ENCODE measurements at places on chromosomes 12 and 14. TPM values are rescaled to one million over a fixed set of nuclear protein-coding genes. Genes with fewer than 3 reads are reported as not detected.

Gene WBP11
- total RNA-seq, result 14.8 TPM

Gene GPX2
- total RNA-seq, result 14.3 TPM

Gene CACNB3
- 6.7 TPM for total RNA-seq

Gene KRT85
- not detected for total RNA-seq

Gene KRT6A
- total RNA-seq, result not detected

GRCh38 chr14:82905762-82906161 is 1372.1 kb upstream of the SEL1L start:
- H3K27ac ChIP-seq, result no peak overlapping the region
- no peak overlapping the region for H3K4me3 ChIP-seq
- H3K27me3 ChIP-seq, result no peaks in the 10 kb centered on the region
- H3K4me1 ChIP-seq, result no peaks in the 10 kb centered on the region
- no peak for DNase-seq

GRCh38 chr12:79151956-79152355 is 287.4 kb downstream of the SYT1 start:
- no peak overlapping the region for H3K4me3 ChIP-seq
- no peaks in the 10 kb centered on the region for H3K4me1 ChIP-seq
- no peak for DNase-seq
- no peaks in the 10 kb centered on the region for H3K36me3 ChIP-seq
- H3K27ac ChIP-seq, result no peak overlapping the region

DNA sequence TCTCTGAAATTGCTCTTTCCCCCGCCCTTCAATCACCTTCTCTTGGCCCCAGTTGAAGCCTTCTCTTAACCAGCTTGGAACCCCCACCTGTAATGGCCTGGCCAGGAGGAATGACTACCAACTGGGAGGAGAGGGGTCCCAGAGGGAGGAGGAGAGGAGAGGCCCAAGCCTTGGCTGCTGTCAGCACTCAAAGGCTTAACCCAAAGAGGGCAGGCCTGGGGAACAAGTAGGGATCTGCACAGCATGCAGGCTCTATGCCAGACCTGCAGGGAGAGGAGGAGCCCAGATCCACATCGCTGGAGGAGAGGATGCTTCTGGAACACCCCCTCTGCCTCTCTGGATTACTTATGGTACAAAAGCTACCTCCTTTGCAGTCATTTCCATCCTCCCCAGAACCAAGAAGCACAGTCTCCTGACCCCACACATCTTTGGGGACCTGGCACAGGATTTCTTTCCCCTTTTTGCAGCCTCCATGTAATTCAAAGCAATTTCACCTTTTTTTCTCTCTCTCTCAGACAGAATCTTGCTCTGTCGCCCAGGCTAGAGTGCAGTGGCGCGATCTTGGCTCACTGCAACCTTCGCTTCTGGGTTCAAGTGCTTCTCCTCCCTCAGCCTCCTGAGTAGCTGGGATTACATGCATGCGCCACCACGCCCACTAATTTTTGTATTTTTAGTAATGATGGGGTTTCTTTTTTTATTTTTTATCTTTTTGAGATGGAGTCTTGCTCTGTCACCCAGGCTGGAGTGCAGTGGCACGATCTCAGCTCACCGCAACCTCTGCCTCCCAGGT is 6.2 kb downstream of the RARG start:
- no peak for DNase-seq
- H3K4me3 ChIP-seq, result no peak overlapping the region
- H3K36me3 ChIP-seq, result no peaks in the 10 kb centered on the region
- H3K27ac ChIP-seq, result no peak overlapping the region
- peaks cover 31% of the 10 kb centered on the region for H3K4me1 ChIP-seq

- H3K4me1 ChIP-seq, result no peaks in the 10 kb centered on the region
- H3K27me3 ChIP-seq, result no peaks in the 10 kb centered on the region
- no peak overlapping the region for H3K4me3 ChIP-seq
- no peak overlapping the region for H3K27ac ChIP-seq
Observed at GRCh38 chr12:57325395-57325794, 74.4 kb upstream of the STAC3 start.

GRCh38 chr12:48002414-48002730 is 1.9 kb downstream of the COL2A1 start:
- no peaks in the 10 kb centered on the region for H3K36me3 ChIP-seq
- H3K27ac ChIP-seq, result no peak overlapping the region
- DNase-seq, result no peak
- H3K27me3 ChIP-seq, result no peaks in the 10 kb centered on the region

DNA sequence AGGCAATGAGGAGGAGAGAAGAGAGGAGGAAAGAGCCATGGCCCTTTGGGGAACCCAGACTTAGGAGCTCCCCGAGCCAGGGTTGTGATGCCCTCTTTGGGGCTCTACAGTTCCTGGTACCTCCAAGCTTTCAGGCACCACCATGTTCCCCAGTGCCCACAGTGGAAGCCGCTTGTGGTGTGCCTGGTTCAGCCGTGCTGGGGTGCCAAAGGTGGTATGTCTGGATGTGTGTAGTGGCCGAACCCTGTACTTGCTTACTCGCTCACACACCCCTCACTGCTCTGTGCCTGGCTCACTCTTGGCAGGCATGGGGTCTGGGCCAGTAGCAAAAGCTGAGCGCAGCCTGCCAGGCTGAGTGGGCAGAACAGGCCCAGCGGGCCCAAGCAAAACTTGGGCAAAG is 210.7 kb downstream of the MON2 start:
- DNase-seq, result no peak
- no peaks in the 10 kb centered on the region for H3K27me3 ChIP-seq
- no peaks in the 10 kb centered on the region for H3K4me1 ChIP-seq

DNA sequence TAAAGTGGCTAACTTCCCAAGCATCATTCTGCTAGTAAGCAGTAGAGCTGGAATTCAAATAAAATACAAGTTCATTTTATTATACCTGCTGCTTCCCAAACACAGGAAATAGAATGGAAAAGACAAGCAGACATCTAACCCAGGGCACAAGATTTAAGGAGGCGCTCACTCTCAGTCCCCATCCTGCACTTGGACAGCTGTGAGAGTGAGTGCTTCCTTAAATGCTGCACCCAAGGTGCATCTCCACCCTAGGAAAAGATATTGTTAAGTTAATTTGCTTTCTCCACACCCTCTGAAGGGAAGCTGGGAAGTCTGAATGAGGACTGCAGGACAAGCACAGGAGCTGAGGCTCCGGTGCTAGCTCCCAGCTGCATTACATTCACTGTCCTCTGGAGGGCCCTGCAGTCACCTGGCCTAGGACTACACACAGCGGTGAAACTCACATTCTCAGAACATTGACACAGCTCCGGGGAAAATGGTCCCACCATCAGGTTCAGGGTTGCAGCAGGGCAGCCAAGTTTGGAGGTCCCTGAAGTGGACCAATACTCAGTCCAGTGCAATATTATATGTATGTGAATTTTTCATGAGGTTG is 14.2 kb downstream of the HEBP1 start:
- H3K27ac ChIP-seq, result no peak overlapping the region
- H3K27me3 ChIP-seq, result no peaks in the 10 kb centered on the region
- H3K4me1 ChIP-seq, result peaks cover 6% of the 10 kb centered on the region

- H3K4me1 ChIP-seq, result no peaks in the 10 kb centered on the region
- H3K27ac ChIP-seq, result no peak overlapping the region
- H3K36me3 ChIP-seq, result peaks cover 15% of the 10 kb centered on the region
- no peak for DNase-seq
- no peaks in the 10 kb centered on the region for H3K27me3 ChIP-seq
Observed at GRCh38 chr12:48084066-48084465, 21.8 kb downstream of the SENP1 start.

DNA sequence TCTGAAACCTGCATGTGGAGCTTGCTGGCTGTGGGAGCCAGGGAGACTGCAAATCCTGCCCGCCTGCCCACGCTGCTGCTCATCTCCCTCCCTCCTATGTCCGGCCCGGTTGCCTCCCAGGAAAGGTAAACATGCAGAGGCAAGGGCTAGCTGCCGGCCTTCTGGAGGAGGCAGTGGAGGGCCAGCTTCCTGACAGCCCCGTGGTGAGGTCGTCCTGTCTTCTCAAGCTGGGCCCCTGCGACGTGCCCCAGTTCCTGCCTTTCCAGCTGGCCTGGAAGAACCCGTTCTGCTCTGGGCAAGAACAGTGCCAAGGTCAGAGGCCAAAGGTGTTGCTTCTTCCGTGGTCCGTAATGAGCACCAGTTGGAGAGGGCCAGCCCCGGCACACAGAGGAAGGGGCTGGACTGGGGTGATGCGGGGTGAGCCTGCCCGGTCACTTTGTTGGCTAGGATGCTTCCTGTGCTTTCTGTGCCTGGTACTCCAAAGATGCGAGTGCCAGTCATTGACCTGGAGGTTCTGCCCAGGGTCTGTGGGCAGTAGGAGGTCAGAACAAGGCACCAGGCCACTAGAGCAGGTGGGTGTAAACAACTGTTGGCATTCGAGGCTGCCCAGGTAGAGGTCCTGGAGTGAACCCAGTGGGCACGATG is 25.3 kb downstream of the TPCN1 start:
- no peaks in the 10 kb centered on the region for H3K36me3 ChIP-seq
- no peaks in the 10 kb centered on the region for H3K27me3 ChIP-seq
- H3K27ac ChIP-seq, result peak overlapping the region; percentile 94
- peaks cover 86% of the 10 kb centered on the region for H3K4me1 ChIP-seq

DNA sequence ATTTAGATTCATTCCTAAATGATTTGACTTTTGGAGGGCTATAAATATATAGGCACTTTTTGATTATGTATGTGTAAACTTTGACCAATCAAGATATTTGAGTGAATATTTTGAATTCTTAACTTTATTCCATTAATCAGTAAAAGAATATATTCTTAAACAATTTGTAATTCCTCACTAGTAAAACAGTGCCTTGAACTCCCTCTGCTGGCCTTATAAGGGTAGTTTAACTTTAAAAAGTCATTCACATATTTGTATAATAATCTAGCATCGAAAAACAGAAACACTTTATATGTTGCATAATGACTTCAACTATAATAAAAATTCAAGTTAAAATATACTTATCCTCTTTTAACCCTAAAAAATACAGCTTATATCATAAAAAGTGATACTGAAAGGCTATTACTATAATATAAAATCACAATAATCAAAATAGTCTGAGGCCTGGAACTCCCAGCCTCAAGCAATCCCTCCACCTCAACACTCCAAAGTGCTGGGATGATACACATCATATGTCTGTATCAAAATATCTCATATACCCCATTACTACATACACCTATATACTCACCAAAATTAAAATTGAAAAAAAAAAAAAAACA is 31.2 kb downstream of the CCDC59 start:
- no peaks in the 10 kb centered on the region for H3K36me3 ChIP-seq
- H3K27me3 ChIP-seq, result no peaks in the 10 kb centered on the region
- no peak for DNase-seq
- H3K27ac ChIP-seq, result no peak overlapping the region

- H3K27ac ChIP-seq, result no peak overlapping the region
- no peaks in the 10 kb centered on the region for H3K36me3 ChIP-seq
- H3K4me1 ChIP-seq, result no peaks in the 10 kb centered on the region
- H3K27me3 ChIP-seq, result no peaks in the 10 kb centered on the region
Observed at GRCh38 chr12:21296751-21297406, 37.8 kb downstream of the SLCO1A2 start.

DNA sequence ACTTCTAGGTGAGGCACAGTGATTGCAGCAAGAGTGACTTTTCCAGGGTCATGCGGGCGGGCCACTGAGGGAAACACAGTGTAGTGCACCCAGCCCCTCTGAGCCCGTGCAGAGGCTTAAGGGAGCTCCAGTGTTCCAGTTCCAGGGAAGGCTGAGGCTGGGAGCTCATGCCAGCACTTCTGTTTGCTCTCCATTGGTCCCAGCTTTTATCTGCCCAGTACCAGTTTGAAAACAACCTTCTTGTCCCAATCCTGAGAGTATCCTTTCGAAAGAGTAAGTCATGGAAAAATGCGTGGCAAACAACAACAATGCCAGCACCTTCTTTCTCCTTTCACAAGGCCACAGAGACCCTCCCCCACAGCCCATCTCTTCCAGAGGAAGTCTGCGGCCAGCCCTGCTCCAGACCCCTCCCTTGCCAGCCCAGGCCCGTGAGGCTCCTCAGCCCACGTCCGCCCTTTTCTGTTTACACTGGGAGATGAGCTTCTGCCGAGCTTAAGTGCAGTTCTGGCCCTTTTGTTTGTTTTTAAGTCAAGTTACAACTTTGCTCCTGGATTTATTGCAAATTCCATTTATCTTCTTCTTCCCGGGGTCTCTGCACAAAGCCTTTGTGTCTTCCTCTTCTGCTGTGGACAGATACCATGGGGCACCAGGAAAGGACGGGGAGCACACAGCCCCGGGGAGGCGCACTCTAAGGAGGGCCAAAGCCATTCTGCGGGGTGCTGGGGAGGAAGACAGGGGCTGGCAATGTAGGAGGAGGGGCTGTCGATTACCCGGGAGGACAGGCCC is 185.6 kb downstream of the ZFP36L1 start:
- no peaks in the 10 kb centered on the region for H3K27me3 ChIP-seq
- no peak overlapping the region for H3K27ac ChIP-seq
- no peak for DNase-seq
- peaks cover 31% of the 10 kb centered on the region for H3K4me1 ChIP-seq
- H3K4me3 ChIP-seq, result no peak overlapping the region

DNA sequence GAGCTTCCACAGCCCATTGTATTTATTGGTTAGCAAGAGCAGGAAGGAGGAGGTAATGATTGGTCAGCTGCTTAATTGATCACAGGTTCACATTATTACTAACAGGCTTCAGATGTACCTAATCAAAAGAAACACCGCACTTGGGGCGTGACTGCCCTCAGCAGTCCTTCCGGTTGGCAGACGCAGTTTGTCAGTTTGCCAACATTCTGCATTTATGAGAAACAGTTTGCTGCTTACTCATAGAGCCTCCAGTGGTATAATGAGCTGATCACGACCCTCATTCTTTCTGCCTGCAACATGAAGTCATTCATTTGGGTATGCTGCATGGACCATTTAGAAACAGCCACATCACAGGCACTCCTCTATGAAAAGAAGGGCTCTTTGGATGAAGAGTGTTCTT is 42.5 kb upstream of the PPM1H start:
- H3K27ac ChIP-seq, result no peak overlapping the region
- no peak for DNase-seq
- H3K36me3 ChIP-seq, result no peaks in the 10 kb centered on the region
- H3K27me3 ChIP-seq, result no peaks in the 10 kb centered on the region
- H3K4me3 ChIP-seq, result no peak overlapping the region

DNA sequence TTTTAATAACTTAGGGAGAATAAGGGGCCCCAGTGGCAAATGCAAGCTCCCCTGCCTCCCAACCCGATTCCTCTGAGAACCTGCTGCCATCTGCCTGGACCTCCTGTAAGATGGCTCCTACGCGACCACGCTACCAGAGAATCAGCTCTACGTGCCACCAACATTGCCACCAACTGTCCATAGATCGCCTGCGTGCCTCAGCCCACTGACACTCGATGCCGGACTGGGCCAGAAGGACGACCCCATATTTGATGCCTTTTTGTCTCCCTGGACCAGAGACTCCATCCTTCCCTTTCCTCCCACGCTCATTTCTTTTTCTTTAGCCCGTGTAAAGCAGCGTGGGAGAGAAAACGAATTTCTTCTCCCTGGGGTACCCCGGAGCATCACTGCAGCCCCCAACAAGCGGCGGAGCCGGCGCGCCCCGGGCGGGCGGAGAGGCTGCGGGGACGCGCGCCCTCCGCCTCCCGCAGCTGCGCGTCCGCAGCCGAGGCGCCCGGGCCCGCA is 565 bp upstream of the KLHL42 start:
- H3K27me3 ChIP-seq, result no peaks in the 10 kb centered on the region
- peak; percentile 27 for DNase-seq
- H3K36me3 ChIP-seq, result no peaks in the 10 kb centered on the region
- H3K4me3 ChIP-seq, result no peak overlapping the region

- no peaks in the 10 kb centered on the region for H3K27me3 ChIP-seq
- no peak for DNase-seq
- no peak overlapping the region for H3K27ac ChIP-seq
- H3K4me3 ChIP-seq, result no peak overlapping the region
Observed at GRCh38 chr12:95326855-95327254, 109.2 kb downstream of the VEZT start.

- H3K36me3 ChIP-seq, result peaks cover 28% of the 10 kb centered on the region
- H3K4me1 ChIP-seq, result peaks cover 41% of the 10 kb centered on the region
- DNase-seq, result peak; percentile 40
- H3K27me3 ChIP-seq, result no peaks in the 10 kb centered on the region
- H3K4me3 ChIP-seq, result no peak overlapping the region
Observed at GRCh38 chr12:122126713-122127597, 47.1 kb downstream of the IL31 start.

All from body of pancreas (tissue), 4 donors.